HT-29 (cell line): ENCODE measurements at places on chromosomes 5 and 9. TPM values are rescaled to one million over a fixed set of nuclear protein-coding genes. Genes with fewer than 3 reads are reported as not detected.

Gene CCDC171
- 0.16 and 0.31 TPM in 2 replicates for total RNA-seq

Gene CDKN2B-AS1
- 6.7 and 6.9 TPM in 2 replicates for total RNA-seq

Gene MAMDC4
- 14.9 and 29.8 TPM in 2 replicates for total RNA-seq

Gene LEAP2
- total RNA-seq = 0.64 and 1.5 TPM in 2 replicates

- DNase-seq = peak; percentile 39
Observed at GRCh38 chr5:59034498-59035186, 451.8 kb downstream of the RAB3C start.

GRCh38 chr9:136613824-136614371 lies 48.8 kb upstream of the EGFL7 start:
- DNase-seq = no peak

- DNase-seq = no peak
Observed at GRCh38 chr5:1166370-1166769, 35.0 kb upstream of the SLC6A19 start.

DNA sequence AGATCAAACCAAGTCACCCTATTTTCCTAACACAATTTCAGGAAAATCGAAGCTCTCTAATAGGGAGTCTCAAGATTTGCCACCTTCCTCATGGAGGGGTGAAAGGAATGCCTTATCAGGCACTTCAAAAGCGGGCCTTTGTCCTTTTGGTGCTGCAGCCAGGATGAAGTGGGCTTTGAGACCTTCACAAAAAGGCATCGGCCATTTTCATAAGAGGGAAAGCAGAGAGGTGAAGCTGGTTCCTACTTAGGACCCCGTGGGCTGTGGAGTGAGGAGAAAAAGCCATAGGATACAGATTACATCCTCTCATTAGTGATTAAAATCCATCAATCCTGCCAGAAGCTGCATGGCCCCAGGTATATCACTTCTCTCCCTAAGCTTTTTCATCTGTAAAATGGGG lies 859 bp downstream of the CDKN2AIPNL start:
- DNase-seq = no peak

DNA sequence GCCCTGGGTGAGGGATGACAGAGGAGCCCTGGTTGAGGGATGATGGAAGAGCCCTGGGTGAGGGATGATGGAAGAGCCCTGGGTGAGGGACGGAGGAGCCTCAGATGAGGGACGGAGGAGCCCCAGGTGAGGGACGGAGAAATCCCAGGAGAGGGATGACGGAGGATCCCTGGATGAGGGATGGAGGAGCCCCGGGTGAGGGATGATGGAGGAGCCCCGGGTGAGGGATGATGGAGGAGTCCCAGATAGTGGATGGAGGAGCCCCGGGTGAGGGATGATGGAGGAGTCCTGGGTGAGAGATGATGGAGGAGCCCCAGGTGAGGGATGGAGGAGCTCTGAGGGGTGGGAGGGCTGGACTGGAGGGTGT lies 10.9 kb downstream of the PHF2 start:
- no peak for DNase-seq

GRCh38 chr9:112288029-112288428 lies 45.4 kb downstream of the PTBP3 start:
- no peak for DNase-seq

DNA sequence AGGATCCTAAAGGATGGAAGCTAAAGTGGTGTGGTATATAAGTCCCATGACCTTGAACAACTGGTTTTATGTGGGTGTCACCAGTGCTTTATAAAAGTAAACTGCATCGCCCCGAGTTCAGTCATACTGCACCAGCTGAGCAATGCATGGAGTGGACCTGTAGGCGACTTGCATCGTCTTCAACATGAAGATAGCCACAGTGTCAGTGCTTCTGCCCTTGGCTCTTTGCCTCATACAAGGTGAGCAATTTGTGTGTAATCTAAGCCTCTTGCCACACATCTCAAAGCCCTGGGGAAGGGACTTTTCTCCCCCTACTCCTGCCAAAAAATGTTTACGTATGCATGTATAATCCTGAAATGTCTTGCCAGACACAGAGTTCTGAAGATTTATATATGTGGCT lies at the start of gene SPINK5:
TSS of gene SPINK5 (plus strand) at position 120 of the 400 bp plus-strand sequence. CDS start at position 185, 65 bp downstream.
- no peak for DNase-seq

- no peak for DNase-seq
Observed at GRCh38 chr9:104842698-104843097, 78.8 kb downstream of the NIPSNAP3B start.

DNA sequence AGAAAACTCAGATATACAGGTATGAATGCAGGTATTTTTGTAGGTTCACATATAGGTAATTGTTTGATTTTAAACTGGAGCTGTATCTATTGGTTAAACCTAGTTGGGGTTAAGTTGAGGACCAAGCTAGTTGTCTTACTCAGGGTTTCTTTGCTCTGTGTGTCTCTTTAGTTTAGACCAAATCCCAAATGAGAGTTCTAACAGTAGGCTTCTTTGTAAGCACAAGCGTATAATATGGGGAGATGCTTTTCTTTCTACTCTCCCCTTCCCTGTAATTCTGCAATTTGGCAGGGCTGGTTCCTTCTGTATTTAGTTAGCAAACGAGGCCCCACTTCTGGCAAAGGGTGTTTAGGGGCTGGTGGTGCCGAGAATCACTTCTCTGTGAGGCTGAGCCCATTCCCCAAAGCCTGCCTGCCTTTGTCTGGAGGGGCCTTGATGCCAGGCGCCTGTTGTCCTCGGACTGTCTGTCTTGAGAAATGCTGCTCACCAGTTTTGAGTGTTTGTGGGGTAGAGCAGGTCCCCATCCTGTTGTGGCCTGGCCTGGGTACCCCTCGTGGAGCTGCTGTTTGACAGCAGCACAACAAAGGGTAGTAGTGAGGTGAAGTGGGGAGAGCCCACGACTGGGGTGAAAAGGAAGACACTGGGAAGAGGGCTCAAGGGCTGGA lies 259.3 kb downstream of the FANCC start:
- DNase-seq = no peak

DNA sequence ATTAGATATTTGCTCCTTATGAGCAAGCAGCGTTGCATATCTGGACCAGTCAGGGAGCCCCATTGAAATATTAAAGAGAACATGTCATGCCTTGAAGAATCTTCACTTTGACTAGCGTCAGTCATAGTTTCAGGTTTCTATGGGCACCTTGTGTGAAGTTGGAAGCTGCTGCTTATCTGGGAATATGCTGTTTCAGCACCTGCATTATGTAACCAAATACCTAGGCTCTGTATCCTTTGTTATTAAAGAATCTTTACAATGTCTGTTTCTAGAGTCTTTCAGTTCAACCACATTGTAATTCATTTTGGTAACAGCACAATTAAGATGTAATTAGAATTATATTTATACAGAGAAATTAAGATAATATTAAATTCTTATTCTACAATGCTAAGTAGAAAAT lies 818.8 kb upstream of the TYRP1 start:
- no peak for DNase-seq
